Hematopoietic multipotent progenitor cell treated with erythropoietin and hydrocortisone succinate and interleukin-3 and kit ligand, for 4 days (in vitro differentiated cells): ENCODE measurements at places on chromosomes 11 and 22.
A peak's percentile ranks its signal among the peaks of the same experiment; 100 is the strongest.

DNA sequence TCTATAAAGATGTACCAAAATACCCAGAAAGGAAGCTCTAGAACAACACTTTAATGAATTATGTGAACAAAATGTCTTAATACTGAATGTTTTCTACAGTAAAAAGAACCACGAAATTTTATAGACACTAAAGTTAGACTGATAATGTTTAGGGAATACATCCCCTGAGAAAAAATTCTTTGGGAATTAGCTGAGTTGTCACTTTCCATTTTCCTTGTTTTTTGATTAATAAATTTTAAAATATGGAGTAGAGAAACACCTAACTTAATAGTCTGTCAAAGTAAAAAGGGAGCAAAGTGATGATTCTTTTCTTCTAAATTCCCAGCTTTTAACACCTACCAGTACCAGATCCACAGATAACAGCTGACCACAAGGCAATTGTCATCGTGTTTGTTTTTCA, 23.1 kb upstream of the SCN3B start:
- DNase-seq = no peak

- DNase-seq = peak; percentile 35
Observed at GRCh38 chr11:76783896-76784813, 999 bp downstream of the TSKU start.

DNA sequence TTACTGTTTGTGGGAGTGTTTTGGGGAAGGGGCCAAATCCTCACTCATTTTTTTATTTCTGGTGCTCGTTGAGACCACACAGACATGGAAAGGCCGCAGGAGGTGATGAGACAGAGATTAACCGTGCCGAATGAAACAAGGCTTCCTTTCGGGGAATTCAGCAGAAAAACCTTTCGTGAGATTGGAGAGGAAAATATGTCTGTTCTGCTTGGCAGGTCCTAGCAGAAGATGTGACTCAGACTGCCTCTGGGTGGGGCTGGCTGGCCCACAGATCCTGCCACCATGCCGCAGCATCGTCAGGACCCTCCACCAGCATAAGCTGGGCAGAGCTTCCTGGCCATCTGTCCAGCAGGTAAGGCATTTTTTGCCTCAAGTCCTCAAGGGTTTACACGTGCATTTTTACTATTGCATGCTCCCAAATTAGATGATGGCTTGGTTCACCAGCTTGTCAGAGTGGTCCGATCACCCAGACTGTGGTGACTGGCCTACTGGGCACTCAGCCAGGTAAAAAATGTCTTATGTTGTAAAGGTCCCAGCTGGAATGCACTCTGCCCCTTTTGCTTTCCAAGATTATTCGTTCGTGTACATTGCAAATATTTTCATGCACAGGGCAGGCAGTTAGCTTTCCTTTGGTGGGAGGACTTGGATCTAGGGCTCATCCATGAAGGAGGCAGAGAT, 1.5 kb downstream of the DDB2 start:
- DNase-seq = peak; percentile 81

DNA sequence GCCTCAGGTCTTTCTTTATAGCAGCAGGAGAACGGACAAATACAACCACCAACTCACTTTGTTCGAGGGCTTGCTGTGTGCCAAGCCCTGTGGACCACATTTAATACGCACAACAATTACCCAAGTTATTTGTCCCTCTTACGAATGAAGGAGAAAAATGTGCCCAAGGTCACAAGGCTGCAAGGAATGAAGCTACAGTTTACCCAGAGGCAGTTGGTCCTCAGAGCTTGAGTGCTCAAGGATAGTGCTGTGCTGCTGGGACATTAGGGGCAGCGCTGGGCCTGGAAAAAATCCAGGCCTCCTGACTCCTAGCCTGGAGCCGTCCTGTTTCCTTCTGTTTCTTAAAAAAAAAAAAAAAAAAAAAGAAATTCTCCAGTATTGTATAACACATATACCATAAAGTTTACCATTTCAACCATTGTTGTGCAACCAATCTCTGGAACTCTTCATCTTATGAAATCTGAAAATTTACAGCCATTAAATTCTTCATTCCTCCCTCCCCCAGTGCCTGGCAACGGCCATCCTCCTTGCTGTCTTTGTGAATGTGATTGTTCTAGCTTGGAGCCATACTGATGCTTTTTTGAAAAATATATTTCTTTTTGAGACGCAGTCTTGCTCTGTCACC, 1.0 kb upstream of the C11orf86 start:
- DNase-seq = no peak

GRCh38 chr11:72008728-72009127, 10.0 kb downstream of the IL18BP start:
- no peak for DNase-seq

DNA sequence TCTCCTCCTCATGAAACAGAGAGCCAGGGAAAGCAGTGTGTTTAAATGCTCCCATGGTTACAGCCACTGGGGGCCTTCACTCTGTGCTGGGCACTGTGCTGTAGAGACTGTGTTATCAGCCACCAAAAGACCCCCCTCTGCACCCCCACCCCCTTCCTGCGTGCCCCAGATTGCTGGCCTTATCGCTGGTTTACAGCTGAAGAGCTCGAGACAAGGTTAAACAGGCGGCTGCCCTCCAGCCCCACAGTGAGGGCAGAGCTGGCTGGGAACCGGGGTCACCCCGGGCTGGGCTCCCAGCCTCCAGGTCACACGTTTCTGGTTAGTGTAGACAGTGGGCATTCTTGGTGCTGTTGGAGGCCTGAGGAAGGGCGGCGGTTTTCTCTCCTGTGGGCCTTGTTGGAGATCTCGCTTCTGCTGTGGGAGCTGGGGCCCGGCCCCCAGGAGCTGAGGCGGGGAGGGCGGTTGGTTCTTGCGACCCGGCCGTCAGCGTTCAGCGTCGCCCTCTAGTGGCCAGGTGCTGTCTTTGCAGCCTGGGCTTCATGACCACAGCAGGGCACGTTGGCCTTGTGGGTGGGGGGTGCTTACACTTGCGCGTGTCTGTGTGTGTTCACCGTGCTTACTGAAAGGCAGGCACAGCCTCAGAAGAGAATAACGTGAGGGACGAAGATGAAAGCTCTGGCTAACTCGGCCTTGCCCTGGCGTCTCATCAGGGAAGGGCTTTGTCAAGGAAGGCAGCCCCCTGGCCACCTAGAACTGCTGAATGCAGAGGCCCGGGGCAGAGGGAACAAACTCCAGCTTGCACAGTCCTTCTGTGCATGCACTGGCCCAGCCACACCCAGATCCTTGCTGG, 40.8 kb downstream of the TBC1D22A start:
- peak; percentile 89 for DNase-seq

GRCh38 chr11:119373921-119374631, 7.4 kb downstream of the USP2 start:
- peak; percentile 63 for DNase-seq

GRCh38 chr11:9180784-9181183, 84.4 kb downstream of the DENND5A start:
- no peak for DNase-seq

GRCh38 chr22:36986242-36986821, 32.9 kb downstream of the TST start:
- DNase-seq = peak; percentile 66

DNA sequence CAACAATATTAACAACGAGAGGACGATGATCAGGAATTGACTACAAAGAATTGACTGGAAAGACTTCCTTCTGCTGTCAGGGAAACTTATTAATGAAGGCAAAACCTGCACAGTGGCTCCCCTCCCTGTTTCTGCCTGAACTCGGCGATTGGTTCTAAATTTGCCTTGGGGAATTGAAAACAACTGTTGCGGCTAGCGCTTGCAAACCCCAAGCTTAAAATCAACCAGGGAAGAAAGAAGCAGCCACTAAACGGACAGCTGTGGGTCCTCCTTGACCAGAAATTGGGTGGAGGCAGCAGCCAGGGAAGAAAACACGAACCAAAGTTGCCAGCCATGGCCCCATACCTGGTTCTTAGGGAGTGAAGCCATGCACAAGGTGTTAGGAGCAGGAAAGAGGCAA, 383.5 kb upstream of the CADM1 start:
- no peak for DNase-seq

GRCh38 chr11:125358254-125358840, 137.7 kb downstream of the FEZ1 start:
- DNase-seq = no peak

DNA sequence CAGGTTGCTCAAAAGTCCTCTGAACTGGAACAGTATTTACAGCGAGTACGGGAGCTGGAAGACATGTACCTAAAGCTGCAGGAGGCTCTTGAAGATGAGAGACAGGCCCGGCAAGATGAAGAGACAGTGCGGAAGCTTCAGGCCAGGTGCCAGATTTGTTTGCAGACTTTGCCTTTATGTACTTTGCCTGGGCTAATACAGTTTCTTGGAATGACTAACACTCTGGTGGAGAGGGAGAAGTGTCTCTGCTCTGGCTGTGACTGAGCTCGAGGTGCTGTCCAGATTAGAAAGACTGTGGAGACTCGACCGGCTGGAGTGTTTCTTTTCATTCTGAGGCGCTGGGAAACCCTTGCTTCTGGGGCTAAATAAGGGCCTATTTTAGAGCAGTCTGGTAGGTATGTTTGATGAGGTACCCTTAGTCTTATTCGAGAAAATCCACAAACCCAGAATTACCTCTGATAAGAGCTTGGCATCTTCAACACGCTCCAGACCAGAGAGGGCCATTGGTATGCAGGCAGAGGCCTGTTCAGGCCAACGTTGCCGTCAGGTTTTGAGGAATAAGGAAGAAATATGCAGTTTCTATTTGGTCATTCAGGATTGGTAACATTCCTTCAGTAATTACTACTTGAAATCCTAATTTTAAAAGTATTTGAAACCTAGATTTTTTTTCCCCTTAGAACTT, 76.5 kb downstream of the SWAP70 start:
- DNase-seq = no peak

DNA sequence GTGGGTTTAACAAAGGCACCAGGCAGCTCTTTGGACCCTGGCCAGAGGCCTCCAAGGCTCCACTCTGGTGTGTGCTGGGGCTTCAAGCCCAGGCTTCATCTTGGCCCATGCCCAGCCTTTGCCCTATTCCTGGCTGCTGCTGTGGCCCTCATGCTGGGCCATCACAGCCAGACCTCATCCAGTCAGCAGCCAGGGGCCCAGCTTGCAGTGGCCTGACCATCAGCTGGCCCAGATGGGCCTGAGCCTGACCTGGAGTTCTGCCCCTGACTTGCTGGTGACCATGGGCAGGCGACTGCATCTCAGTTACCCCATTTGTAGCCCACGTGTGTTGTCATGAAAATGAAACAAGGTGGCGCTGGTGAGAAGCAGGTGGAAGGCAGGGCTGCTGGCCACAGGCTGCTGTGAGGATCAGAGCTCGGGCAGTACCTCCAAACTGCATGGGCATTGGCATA, 76.1 kb downstream of the MED15 start:
- peak; percentile 50 for DNase-seq

DNA sequence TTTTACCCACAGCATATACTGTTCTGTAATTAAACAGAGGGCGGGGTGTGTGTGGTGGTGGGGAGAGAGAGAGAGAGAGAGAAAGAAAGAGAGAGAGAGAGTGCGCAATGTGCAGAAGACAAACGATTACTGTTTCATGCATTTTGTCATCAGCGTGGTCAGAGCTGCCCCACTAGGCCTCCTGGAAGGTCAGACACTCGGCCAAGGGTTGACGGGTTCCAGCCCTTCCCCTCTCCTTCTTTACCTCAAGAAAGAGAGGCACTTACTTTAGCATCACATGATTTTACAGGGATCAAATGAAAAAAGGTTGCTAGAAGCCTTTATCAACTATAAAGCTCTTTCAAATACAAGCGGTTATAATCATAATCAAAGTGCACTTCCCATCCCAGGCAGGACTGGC, 269.2 kb upstream of the SORL1-AS1 start:
- DNase-seq = no peak

GRCh38 chr22:44394246-44395117, 81.7 kb upstream of the SHISAL1 start:
- DNase-seq = no peak

DNA sequence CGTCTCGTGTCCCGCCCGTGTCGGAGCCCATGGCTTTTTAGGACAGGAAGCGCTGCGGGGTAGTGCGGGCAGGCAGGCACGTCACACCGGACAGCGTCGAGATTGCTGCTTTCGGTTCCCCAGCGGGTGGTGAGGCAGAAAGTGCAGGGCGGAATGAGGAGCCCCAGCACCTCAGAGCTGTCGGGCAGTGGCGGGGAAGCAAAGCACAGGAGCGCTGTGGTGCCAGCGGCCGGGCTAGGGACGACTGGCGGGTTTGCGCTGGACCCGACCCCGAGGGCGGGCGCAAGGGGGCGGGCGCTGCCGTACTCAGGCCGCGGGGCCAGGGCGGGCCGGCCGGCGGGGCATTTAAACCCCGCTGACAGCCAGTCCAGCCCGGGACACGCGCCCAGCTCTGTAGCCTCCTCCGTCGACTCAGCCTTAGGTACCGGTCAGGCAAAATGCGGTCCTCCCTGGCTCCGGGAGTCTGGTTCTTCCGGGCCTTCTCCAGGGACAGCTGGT, at the start of gene SLC37A2:
Gene SLC37A2, plus strand, starts transcription at position 375 of the 498 bp plus-strand sequence. Its CDS starts 63 bp downstream, at position 438.
- DNase-seq = peak; percentile 54

DNA sequence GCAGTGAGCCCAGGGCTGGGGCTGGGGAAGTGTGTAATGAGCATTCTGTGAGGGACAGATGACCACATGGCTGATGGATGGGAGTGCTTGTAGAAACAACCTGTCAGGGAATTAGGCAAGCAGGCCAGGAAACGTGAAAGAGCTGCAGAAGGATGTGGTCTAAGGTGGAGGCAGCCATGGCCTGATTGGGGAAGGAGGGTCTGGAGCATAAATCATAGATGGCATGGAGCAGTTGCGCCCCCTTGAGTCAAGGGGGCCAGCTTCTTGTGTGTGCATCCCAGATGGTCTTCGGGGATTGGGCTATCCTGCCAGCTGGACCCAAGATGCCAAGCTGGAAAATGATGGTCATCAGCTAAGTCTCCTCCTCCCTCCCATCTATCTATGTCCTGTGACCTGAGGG, 119.4 kb upstream of the CLPB start:
- DNase-seq = peak; percentile 71

DNA sequence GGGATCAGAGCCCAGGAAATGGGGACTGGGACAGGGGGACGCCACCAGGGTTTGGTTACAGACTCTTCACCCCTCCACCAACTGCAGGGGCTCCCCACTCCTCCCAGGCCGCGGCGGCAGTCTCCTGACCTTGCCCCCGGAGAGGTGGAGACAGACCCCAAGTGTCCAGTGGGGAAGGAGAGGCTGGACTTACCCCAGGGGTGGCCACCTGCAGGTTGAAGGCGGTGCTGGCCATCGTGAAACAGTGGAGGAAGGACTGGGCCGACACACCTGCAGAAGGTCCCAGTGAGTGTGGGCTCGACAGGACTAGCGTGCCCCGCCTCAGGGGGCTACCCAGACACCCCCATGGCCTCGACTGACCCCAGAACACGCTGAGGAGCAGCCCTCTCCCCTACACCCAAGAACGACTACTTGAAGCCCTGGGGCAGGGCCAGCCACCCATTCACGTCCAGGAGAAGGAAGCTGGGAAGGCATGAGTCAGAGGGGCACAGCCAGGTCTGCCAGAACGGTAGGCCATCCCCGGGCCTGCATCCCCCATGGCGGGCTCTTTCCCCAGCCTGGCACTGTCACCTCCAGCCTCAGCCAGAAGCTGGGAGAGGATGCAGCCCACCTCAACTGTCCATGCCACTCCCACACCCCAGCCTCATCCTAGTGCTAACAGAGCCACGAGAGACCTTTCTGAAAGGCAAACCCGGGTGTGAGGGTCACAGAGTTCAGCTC, 2.3 kb downstream of the GATD1 start:
- no peak for DNase-seq

GRCh38 chr11:59730896-59731565, 17.4 kb upstream of the OR10V1 start:
- DNase-seq = no peak
